ENCODE measurements at places on chromosomes 16 and 17. TPM values are rescaled to one million over a fixed set of nuclear protein-coding genes. Genes with fewer than 3 reads are reported as not detected.

- H3K36me3 ChIP-seq: no peaks in the 10 kb centered on the region
- H3K27ac ChIP-seq: no peak overlapping the region
- no peaks in the 10 kb centered on the region for H3K4me1 ChIP-seq
- no peaks in the 10 kb centered on the region for H3K27me3 ChIP-seq
- no peak overlapping the region for H3K4me3 ChIP-seq
Measured at GRCh38 chr17:42475121-42475520, 16.4 kb downstream of the ATP6V0A1 start.

GRCh38 chr16:28309811-28310311, 17.5 kb downstream of the SBK1 start:
- no peaks in the 10 kb centered on the region for H3K36me3 ChIP-seq
- peak; percentile 89 for DNase-seq
- H3K27me3 ChIP-seq: no peaks in the 10 kb centered on the region
- H3K4me1 ChIP-seq: peaks cover 59% of the 10 kb centered on the region
- H3K27ac ChIP-seq: peak overlapping the region; percentile 86

- no peak for DNase-seq
- H3K4me3 ChIP-seq: no peak overlapping the region
- no peaks in the 10 kb centered on the region for H3K27me3 ChIP-seq
- no peaks in the 10 kb centered on the region for H3K4me1 ChIP-seq
- no peak overlapping the region for H3K27ac ChIP-seq
Measured at GRCh38 chr17:62981933-62982332, 15.9 kb downstream of the TANC2 start.

DNA sequence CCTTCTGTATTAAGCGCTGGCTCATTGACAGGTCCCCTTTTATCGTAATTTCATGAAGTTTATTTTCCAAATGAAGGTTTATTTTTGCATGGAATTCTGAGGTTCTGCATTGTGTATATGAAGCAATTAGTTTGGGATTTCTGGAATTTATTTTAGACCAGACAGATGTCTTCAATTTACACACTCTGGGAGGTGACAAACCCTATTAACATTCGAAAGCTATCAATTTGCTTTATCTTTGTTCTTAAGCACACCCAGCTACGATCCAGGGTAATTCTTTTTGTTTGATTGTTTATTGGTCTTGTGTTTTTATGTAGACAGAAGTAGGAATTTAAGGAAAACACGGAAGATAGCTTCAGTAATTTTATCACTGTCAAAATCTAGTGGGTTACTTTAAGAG, 264.6 kb downstream of the HS3ST3A1 start:
- no peaks in the 10 kb centered on the region for H3K36me3 ChIP-seq

GRCh38 chr17:58829172-58829637, 73.6 kb downstream of the PPM1E start:
- H3K27ac ChIP-seq: no peak overlapping the region
- no peak for DNase-seq
- no peaks in the 10 kb centered on the region for H3K4me1 ChIP-seq
- no peaks in the 10 kb centered on the region for H3K36me3 ChIP-seq
- no peak overlapping the region for H3K4me3 ChIP-seq
- H3K27me3 ChIP-seq: peaks cover 6% of the 10 kb centered on the region

DNA sequence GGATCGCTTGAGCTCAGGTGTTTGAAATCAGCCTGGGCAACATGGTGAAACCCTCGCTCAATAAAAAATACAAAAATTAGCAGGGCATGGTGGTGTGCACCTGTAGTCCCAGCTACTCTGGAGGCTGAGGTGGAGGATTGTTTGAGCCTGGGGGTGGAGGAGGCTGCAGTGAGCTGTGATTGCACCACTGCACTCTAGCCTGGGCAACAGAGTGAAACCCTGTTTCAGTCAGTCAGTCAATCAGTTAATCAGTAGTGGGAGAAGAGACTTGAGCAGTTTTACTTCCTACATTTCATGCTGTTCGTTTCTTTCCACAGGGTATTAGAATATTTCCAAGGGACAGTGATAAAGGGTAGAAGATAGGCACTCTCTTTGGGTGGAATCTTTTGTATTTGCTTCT, 8.8 kb downstream of the MAP3K3 start:
- no peak for DNase-seq
- peaks cover 4% of the 10 kb centered on the region for H3K4me1 ChIP-seq
- H3K36me3 ChIP-seq: peaks cover 43% of the 10 kb centered on the region
- H3K27ac ChIP-seq: no peak overlapping the region
- no peak overlapping the region for H3K4me3 ChIP-seq

- no peaks in the 10 kb centered on the region for H3K36me3 ChIP-seq
- peak overlapping the region; percentile 57 for H3K4me3 ChIP-seq
- DNase-seq: peak; percentile 18
- peaks cover 19% of the 10 kb centered on the region for H3K4me1 ChIP-seq
Measured at GRCh38 chr17:57956291-57957119, 1.3 kb upstream of the CUEDC1 start.

Gene PTX4
- total RNA-seq: not detected

DNA sequence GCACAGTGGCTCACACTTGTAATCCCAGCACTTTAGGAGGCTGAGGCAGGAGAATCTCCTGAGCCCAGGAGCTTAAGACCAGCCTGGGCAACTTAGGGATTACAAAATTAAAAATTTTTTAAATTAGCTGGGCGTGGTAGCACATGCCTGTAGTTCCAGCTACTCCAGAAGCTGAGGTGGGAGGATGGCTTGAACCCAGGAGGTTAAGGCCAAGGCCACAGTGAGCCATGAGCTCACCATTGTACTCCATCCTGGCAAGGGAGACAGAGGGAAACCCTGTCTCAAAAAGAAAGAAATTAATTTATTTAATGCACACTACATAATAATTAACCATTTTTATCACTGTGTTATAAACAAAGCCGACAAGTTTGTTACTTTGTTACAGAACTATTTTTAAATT, 131.1 kb upstream of the TMEM97 start:
- H3K4me1 ChIP-seq: no peaks in the 10 kb centered on the region
- H3K27me3 ChIP-seq: no peaks in the 10 kb centered on the region
- no peak overlapping the region for H3K4me3 ChIP-seq
- H3K36me3 ChIP-seq: no peaks in the 10 kb centered on the region
- H3K27ac ChIP-seq: no peak overlapping the region

GRCh38 chr17:48970224-48970623, 1.8 kb upstream of the GIP start:
- H3K27me3 ChIP-seq: peaks cover 10% of the 10 kb centered on the region
- H3K36me3 ChIP-seq: no peaks in the 10 kb centered on the region
- DNase-seq: no peak
- H3K27ac ChIP-seq: no peak overlapping the region
- H3K4me3 ChIP-seq: no peak overlapping the region

- H3K36me3 ChIP-seq: no peaks in the 10 kb centered on the region
- no peak for DNase-seq
- H3K4me1 ChIP-seq: no peaks in the 10 kb centered on the region
- no peak overlapping the region for H3K4me3 ChIP-seq
Measured at GRCh38 chr16:85836706-85837582, 37.4 kb downstream of the COX4I1 start.

GRCh38 chr17:16975744-16976625, 4.1 kb upstream of the TNFRSF13B start:
- H3K4me3 ChIP-seq: no peak overlapping the region
- no peak overlapping the region for H3K27ac ChIP-seq
- DNase-seq: no peak
- no peaks in the 10 kb centered on the region for H3K36me3 ChIP-seq
- H3K27me3 ChIP-seq: no peaks in the 10 kb centered on the region
- peaks cover 3% of the 10 kb centered on the region for H3K4me1 ChIP-seq

GRCh38 chr16:11263737-11264136, 5.4 kb downstream of the TNP2 start:
- H3K36me3 ChIP-seq: no peaks in the 10 kb centered on the region
- DNase-seq: no peak
- no peak overlapping the region for H3K4me3 ChIP-seq
- H3K4me1 ChIP-seq: peaks cover 26% of the 10 kb centered on the region

Gene HS3ST3B1
- total RNA-seq: 9.3 TPM

DNA sequence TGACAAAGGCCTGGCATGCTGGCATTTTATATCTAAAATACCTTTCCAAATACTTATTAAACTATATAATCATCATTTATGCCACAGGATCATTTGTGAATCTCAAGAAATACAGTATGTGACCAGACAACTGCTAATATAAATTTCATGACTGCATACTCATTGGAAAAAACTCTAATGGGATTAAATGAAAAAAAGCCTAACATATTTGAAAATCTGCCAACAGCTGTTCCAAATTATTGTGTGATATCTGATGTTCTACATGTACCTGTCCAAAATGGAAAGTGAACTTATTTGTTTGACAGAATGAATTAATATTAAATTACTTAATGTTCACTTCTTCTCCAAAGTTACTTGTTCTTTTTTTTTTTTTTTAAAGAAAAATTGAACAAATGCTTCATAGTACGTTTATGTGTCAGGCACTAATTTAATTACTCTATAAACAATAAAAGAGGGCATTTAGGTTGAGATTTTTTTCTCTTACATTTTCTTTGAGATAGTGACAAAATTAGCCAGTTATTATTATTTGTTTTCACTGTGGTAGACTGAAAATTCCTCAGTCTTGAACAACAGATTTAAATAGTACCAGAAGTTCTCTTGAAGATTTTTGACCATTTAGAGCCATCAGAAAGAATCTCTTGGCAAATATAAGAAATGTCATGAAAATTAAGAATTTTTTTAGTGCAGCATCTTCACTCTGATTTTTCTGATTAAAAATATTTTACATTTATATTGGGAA, 114.0 kb downstream of the FTO start:
- peaks cover 5% of the 10 kb centered on the region for H3K4me1 ChIP-seq
- no peak overlapping the region for H3K4me3 ChIP-seq
- no peak for DNase-seq

Gene OR2C1
- total RNA-seq: not detected

GRCh38 chr17:10384175-10384574, 11.4 kb upstream of the MYH13 start:
- H3K4me1 ChIP-seq: no peaks in the 10 kb centered on the region
- H3K27ac ChIP-seq: no peak overlapping the region
- no peaks in the 10 kb centered on the region for H3K27me3 ChIP-seq
- no peaks in the 10 kb centered on the region for H3K36me3 ChIP-seq
- no peak for DNase-seq
- H3K4me3 ChIP-seq: no peak overlapping the region

Gene SLC43A2
- total RNA-seq: 9.0 TPM

- H3K4me3 ChIP-seq: no peak overlapping the region
- no peak overlapping the region for H3K27ac ChIP-seq
- H3K4me1 ChIP-seq: peaks cover 31% of the 10 kb centered on the region
Measured at GRCh38 chr17:78669975-78670518, 92.9 kb upstream of the DNAH17 start.

DNA sequence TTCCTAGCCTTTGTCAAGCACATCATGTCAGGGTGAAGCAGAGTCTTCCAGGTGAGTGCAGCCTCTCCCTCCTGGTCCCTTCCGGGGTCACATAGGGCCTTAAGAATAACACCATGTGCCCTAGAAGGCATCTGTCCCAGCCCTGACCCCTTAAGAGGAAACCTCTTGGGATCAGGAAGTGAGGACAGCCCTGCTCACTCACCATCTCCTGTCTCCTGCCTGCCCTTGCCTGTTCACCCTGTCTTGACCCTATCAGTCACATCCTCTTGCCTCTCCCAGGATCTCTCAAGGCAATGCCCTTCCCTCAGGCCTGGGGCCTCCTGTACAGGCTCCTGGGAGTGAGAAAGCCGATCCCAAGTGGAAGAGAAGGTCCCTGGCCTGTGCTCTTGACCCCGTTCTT, 13.9 kb downstream of the MYL4 start:
- H3K36me3 ChIP-seq: no peaks in the 10 kb centered on the region
- no peaks in the 10 kb centered on the region for H3K27me3 ChIP-seq
- no peak for DNase-seq
- no peak overlapping the region for H3K4me3 ChIP-seq
- no peak overlapping the region for H3K27ac ChIP-seq
- peaks cover 35% of the 10 kb centered on the region for H3K4me1 ChIP-seq

- H3K27me3 ChIP-seq: no peaks in the 10 kb centered on the region
- no peak for DNase-seq
- peaks cover 39% of the 10 kb centered on the region for H3K4me1 ChIP-seq
- no peak overlapping the region for H3K4me3 ChIP-seq
- peaks cover 3% of the 10 kb centered on the region for H3K36me3 ChIP-seq
Measured at GRCh38 chr17:68288804-68289203, 2.1 kb downstream of the SLC16A6 start.

DNA sequence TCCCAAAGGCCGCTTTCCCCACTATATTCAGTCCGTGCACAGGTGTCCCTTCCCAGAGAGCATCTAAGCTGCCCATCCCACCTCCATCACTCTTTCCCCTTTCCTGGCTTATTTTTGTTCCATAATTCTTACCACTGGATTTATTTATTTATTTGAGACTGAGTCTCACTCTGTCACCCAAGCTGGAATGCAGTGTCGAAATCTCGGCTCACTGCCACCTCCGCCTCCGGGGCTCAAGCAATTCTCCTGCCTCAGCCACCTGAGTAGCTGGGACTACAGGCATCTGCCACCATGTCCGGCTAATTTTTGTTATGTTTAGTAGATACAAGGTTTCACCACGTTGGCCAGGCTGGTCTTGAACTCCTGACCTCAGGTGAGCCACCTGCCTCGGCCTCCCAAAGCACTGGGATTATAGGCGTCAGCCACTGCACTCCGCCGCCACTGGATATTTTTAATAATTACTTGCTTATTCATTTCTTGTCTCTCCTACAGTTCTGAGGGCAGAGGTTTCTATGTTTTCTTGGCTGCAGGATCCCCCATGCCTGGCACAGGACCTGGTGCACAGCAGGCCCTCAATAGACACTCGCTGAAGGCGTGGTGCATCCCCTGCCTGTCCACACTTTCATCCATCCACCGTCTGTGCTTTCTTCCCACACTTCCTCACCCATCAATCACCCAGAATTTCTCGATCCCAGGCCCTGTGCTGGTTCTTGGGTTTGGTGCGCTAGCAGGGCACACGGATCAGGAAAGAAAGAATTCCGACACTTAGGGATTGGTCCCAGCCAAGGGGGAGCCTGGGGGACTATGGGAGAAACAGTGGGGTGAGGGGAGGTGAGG, 9.9 kb upstream of the ADGRG1 start:
- peaks cover 3% of the 10 kb centered on the region for H3K4me1 ChIP-seq
- no peak overlapping the region for H3K27ac ChIP-seq
- DNase-seq: no peak
- H3K36me3 ChIP-seq: no peaks in the 10 kb centered on the region

Gene CRYM
- not detected for total RNA-seq

GRCh38 chr17:68759002-68759342, 157.8 kb upstream of the FAM20A start:
- no peak for DNase-seq
- no peak overlapping the region for H3K4me3 ChIP-seq
- H3K4me1 ChIP-seq: no peaks in the 10 kb centered on the region
- H3K36me3 ChIP-seq: no peaks in the 10 kb centered on the region

Gene PROCA1
- 3.5 TPM for total RNA-seq

Gene TMEM114
- not detected for total RNA-seq
